Stimulated activated CD4-positive, alpha-beta T cell treated with anti-CD3 and anti-CD28 coated beads, Interleukin-1b, Interleukin-23, amount 100 ng/mL, for 48 hours (primary cell): ENCODE measurements at places on chromosomes 1 and 21.

- no peak for DNase-seq
These were observed 15.1 kb downstream of the PTPRU start for GRCh38 chr1:29251164-29252124.

- DNase-seq: no peak
These were observed 54.0 kb downstream of the IL12RB2 start for GRCh38 chr1:67361641-67362040.

DNA sequence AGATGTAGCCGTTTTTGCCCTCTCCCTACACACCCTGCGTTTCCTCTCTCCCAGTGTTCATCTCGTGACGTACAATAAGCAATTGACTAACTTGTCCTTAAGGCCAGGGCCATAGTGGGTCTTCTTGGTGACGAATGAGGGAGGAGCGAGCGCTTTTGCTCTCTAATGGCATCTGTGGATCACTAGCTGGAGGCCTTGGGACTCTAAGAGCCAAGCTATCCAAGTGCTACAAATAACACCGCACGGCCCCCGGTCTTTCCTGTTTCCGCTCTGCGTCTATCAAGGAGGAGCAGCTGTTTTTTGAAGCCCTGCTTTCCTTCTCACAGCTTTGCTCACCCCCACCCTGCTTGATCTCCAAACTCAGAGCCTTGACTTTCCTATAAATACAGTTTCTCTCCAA, 25.2 kb downstream of the EVA1C start:
- DNase-seq: no peak

DNA sequence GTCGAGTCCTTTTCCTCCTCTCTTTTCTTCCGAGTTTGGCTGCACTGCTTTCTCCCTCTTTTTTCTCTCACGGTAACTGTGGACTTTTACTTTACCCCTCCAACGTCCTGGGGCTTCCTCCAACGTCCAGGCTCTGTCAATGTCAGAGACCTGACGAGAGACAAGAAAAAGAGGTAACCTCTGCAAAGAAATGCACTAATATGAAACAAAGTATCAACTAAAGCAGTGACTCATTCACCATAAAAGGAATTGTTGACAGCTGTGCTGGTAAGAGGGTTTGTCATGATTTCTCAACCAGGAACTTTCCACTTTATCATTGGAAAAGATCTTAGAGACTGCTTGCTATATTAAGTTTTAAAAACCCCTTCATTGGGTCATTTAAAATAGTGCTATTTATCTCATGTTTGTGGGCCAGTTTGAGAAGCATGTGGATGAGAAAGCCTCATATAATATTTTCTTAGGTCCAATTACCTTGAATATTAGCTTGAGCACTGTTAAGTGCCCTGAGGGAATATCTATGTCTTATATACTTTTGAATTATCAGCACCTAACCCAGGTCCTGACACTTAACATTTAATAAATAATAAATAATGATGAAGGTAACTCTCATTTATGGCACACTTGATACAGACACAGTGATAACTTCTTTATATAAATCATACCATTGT, at the start of gene GBP2:
GBP2 (minus strand) TSS at position 202 of the 668 bp plus-strand sequence. CDS start 4,148 bp downstream, outside the sequence.
- DNase-seq: peak; percentile 14

- no peak for DNase-seq
These were observed 373.2 kb upstream of the C1orf174 start for GRCh38 chr1:4273243-4273642.

- DNase-seq: no peak
These were observed 36.3 kb upstream of the SLC6A9 start for GRCh38 chr1:44067266-44068250.

GRCh38 chr21:37186983-37187382, 80.2 kb downstream of the VPS26C start:
- no peak for DNase-seq

DNA sequence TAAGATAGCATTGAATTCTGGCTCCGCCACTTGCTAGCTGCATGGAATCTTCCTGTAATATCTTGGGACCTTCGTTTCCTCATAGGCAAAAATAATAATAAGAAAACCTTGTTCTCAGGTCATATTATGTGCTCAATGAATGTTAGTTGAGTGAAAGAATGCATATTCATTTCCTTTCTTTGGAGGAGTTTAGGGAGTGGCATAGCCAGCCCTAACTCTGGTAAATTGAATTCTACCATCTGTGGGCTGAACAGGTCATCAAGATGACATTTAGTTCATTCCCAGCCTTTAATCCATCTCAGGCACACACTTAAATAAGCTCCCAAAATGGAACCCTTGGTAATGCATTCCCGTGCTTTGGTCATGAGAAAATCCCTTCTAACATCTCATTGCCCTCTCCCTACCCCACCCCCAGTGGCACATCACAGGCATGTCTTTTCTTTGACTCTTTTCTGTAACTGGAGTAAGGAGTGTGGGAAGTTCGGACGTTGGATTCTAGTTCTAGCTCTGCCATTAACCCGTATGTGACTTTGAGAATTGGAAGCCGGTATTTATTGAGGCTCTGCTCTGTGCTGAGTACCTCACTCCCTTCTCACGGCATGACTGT, 13.2 kb upstream of the MYOG start:
- no peak for DNase-seq

- DNase-seq: peak; percentile 29
These were observed 698 bp downstream of the MOV10 start for GRCh38 chr1:112674986-112675727.

DNA sequence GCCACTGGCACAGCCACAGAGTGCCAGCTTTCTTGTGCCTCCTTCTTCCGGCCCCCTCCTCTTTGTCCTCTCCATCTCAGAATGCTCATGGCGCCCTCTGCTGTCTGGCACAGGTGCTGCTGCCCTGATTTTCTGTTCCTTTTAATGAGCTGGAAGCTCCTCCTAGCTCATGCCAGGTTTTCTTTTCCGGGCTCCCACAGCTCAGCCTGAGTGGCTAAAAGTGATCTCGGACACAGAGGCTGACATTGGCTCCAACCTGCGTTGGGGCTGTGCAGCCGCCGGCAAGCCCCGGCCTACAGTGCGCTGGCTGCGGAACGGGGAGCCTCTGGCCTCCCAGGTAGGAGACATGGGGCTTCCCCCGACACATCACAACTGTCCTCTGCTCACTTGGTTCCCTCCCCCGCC, 18.7 kb downstream of the CNTN2 start:
- DNase-seq: peak; percentile 75

DNA sequence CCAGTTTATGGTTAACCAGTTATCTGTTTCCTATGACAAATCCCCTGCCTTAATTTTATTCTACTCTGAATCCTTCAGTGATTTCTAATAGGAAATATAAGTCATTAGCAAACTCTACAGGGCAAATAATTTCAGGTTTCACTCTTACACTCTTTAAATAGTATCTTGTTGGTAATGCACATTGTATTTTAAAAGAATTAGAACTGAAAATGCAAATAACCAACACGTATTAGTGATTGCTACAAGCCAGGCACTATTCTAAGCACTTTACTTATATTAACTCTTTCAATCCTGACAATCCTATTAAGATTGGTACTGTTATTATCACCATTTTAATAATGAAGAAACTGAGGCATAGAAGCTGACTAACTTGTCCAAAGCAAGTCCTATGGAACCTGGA, 48.3 kb upstream of the LHX8 start:
- DNase-seq: no peak
